ENCODE measurements at places on chromosomes 11 and 22. TPM values are rescaled to one million over a fixed set of nuclear protein-coding genes. Genes with fewer than 3 reads are reported as not detected.

GRCh38 chr11:117197516-117198456, 1.4 kb upstream of the TAGLN start:
- no peak for DNase-seq

Gene NAV2
- 31.5 TPM for total RNA-seq

GRCh38 chr11:10293423-10294289, at the start of gene SBF2:
Gene SBF2 (minus strand): TSS chr11:10294219. CDS start chr11:10294069, 150 bp downstream.
- DNase-seq: peak; percentile 91

- DNase-seq: no peak
Observed at GRCh38 chr11:134628426-134628825, 216.4 kb upstream of the B3GAT1 start.

- no peak for DNase-seq
Observed at GRCh38 chr11:35236667-35237003, 97.7 kb downstream of the CD44 start.

DNA sequence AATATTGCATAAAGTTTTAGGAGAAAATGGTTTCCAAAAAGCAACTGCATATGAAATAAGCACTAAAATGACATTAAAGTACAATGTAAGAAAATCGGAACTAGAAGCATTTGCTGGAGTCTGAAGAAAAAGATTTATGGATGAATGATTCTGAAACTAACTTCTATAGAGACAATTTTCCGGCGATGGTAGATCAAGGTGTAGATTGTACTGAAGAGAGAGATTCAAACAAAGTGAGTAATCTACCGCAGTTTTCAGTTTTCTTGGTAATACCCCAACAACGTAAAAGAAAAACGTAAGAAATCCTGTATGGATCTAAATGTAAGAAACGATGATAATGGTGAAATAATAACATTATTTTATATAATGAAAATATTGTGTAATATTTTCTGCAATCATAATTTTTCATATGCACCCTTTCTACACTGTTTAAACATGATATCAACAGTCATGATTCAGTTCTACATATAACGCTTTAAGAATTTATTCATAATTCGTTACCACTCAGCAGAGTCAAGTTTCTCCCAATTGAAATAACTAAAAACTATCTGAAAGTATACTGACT, 1.8 kb upstream of the CDPF1 start:
- no peak for DNase-seq

Gene GGTLC2
- total RNA-seq: 0.80 TPM

- no peak for DNase-seq
Observed at GRCh38 chr22:19168088-19168890, 10.2 kb downstream of the SLC25A1 start.

DNA sequence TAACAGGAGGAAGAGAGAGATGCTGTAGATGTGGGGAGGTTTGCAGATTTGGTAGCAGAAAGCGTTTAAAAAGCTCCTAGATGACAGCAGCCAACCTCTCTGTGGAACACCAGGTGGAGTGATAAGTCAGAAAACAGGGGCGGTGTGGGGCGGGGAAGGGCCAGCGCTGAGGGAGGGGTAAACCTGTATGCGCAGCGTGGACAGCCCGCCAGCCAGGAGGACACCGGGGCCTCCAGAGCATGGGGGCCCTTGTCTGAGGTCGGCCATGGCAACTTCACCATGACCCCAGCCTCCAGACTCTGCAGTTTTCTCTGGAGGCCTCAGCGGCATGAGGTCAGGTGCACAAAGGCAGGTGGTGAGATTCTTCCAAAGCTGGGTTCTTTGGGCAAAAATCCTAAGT, 423.7 kb downstream of the BRD1 start:
- no peak for DNase-seq

Gene TMEM191B
- not detected for total RNA-seq

DNA sequence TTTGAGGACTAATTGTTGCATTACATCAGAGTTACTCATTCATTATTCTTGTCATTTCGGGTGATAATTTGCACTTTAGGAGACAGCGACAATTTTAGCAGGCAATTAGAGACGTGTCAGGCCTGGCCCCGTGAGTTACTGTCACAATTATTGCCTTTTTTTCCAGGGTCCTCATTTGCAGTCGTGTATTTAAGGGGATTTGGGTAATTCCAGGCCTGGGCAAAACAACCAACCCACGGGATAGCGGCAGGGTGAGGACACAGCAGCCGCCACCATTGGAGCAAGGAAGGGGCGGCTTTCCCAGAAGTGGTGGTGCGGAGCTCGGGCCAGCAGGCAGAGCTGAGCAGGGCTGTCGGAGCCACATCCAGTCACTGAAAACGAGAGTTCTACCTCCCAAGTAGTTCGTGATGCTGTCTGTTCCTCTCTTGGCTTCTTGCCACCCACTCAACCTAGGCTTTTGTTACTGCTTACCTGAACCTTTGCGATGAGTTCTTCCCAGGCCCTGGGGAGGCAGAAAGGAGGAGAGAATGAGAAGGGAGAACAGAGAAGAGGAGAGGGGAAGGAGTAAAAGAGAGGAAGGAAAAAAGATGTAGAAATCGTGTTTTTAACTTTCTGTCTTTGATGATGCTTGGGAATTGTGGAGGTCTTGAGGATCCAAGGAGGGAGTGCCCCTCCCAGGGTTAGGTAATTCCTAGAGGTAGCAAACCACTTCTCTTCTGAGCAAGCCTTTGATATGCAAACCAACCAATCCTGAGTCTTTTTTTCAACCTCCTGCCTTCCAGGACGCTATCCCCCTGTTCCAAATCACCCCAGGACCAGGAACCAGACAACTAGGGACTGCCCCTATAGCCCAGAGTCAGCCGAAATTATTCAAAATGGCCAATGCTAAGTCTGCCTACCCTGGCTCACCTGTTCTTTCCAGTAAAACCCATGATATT, 236.1 kb downstream of the MIAT start:
- DNase-seq: no peak
